ENCODE measurements at places on chromosomes 2 and 18.

DNA sequence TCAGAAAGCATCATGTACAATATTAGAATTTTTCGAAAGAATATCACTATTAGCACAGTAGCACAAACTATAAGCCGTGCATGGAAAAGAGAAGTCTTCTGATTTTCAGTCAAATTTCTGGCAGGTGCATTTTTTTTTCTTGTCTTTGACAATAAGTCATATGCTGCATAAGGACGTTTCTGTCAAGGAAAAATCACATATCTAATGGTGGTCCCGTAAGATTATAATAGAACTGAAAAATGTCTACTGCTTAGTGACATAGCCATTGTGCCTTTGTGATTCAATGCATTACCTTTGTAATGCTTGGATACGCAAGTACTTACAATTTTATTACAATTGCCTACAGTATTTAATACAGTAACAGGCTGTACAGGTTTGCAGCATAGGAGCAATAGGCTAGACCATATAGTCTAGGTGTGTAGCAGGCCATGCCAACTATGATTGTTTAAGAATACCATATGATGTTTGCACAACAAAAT lies 329.3 kb downstream of the LRRTM4 start:
- no peak for DNase-seq
- H3K27ac ChIP-seq: no peak overlapping the region
- H3K4me1 ChIP-seq: no peaks in the 10 kb centered on the region

- H3K4me3 ChIP-seq: no peak overlapping the region
- 0 out of 2 replicates have a peak, but pooled peaks cover 2% of the 10 kb centered on the region for H3K27me3 ChIP-seq
- H3K4me1 ChIP-seq: no peaks in the 10 kb centered on the region
Observed at GRCh38 chr2:100247256-100248043, 74.9 kb downstream of the LONRF2 start.

DNA sequence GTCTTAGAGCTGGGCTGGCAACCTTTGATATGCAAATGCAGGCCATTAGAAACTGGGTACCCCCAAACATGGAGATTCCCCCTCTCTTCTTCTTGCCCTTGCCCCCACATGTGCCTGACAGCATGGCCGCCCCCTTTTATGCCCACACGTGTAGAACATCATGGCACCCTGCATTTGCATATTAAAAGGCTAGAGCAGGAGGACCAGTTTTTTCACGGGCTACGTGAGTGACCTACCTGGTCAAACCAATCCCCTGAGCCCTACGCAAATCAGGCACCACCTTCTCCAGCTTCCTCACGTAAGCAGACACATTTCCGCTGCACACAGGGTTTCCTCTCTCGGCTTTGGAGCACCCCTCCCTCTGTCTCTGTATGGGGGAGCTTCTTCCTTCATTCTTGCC lies 110.9 kb upstream of the COPS8 start:
- H3K27ac ChIP-seq: no peak overlapping the region
- DNase-seq: no peak
- H3K36me3 ChIP-seq: no peaks in the 10 kb centered on the region

GRCh38 chr2:63840081-63840784 lies 1.5 kb upstream of the UGP2 start:
- no peak for DNase-seq
- H3K4me3 ChIP-seq: peak overlapping the region; percentile 99
- peaks cover 18% of the 10 kb centered on the region for H3K4me1 ChIP-seq
- peak overlapping the region; percentile 95 for H3K27ac ChIP-seq

- H3K27me3 ChIP-seq: no peaks in the 10 kb centered on the region
- H3K36me3 ChIP-seq: no peaks in the 10 kb centered on the region
- no peak overlapping the region for H3K27ac ChIP-seq
- no peak overlapping the region for H3K4me3 ChIP-seq
- DNase-seq: peak; percentile 46
Observed at GRCh38 chr2:6826081-6826913, 39.4 kb downstream of the CMPK2 start.

Data from Panc1 (cell line).